Suppressor macrophage treated with lipopolysaccharide for 4 hours (primary cell): ENCODE measurements at places on chromosomes 5 and 9.

- no peak for DNase-seq
These were observed 226.3 kb downstream of the AOPEP start for GRCh38 chr9:94952565-94953373.

DNA sequence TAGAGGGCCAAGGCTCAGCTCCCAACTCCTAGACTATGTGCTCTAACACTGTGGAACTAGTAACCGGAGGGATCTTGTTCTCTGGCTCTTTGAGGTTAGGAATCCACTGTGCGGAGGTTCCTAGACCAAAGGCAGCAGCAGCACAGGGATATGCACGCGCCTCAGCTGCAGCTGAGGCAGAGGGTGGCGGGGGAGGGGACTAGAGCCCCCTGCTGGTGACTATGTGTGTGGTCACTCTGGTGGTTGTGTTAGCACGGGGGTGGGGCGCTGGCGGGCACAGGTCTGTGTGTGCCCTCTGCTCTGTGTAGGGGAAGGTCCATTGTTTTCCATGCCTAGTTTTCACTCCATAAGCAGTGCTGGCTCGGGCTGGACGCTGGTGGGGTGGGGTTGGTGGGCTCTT, 458.0 kb upstream of the IZUMO3 start:
- no peak for DNase-seq

GRCh38 chr9:16154521-16155078, 601.8 kb downstream of the CCDC171 start:
- DNase-seq, result no peak

GRCh38 chr9:113945784-113946183, 69.7 kb downstream of the ZNF618 start:
- DNase-seq, result no peak

- no peak for DNase-seq
These were observed 337.7 kb downstream of the FBXL7 start for GRCh38 chr5:15837551-15838289.
